ENCODE measurements at places on chromosomes 16 and 17.

GRCh38 chr17:31919802-31920525, 16.8 kb upstream of the SUZ12 start:
- no peak for DNase-seq

DNA sequence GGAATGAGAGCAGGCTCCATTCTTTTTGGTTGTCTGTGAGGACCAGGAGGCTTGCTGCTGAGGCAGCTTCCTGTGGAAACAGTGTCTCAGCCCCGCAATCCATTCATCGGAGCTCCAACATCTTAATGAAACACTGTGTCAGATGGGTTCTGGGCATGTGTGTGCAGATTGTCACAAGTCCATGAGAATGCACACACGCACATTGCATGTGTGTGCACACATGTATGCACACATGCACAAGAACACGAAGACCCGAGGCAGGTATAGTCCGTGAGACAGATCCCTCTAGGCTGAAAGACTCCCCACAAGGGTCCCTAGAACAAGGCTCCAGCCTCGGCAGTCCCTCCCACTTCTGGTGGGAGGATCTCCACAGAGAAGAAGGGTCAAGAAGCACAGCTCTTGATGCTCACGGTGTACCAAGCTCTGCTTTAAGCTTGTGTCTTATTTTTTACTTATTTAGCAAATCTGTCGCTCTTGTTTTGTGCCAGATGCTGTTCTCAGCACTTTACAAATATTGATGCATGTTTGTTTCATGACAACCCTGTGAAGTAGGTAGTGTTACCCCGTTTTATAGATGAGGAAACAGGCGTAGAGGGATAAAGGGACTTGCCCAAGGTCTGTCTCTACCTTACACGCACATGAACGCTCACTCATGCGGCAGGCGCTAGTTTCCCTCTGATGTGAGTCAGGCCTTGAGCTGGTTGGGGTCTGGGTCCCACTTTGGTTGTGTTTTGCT, 213.1 kb downstream of the SEC14L1 start:
- no peak for DNase-seq

DNA sequence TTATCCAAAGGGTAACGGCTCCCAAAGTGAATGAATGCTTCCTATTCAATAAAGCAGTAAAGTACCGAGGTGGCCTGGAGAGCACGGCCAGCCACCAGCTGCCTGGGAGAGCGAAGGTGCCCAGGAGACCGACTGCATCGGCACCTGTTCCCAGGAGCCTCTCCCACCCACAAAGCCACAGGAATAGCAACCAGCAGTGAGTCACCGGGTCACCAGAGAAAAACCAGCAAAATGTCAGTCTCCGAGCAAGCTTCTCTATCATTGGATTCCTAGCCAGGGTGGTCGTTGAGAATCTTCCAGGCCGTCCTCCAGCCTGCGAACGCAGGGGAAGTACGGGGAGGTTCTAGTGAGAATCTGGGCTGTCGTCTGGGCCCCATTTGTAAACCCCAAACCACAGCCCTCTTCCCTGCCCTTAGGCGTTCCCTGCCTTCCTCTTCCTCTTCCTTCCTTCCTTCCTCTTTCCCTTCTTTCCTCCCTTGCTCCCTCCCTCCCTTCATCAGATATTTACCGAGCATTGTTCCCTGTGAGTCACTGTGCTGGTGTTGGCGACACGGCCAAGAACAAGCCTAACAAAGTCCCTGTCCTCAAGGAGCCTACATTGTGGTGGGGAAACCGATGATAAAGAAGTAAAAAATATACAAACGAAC, 114.6 kb downstream of the SLC39A11 start:
- DNase-seq: no peak

- no peak for DNase-seq
Observed at GRCh38 chr16:20878682-20879147, 21.4 kb downstream of the DCUN1D3 start.

- no peak for DNase-seq
Observed at GRCh38 chr17:50170662-50171370, 5.0 kb downstream of the SGCA start.

GRCh38 chr17:48499735-48500434, 30.9 kb downstream of the HOXB1 start:
- no peak for DNase-seq

DNA sequence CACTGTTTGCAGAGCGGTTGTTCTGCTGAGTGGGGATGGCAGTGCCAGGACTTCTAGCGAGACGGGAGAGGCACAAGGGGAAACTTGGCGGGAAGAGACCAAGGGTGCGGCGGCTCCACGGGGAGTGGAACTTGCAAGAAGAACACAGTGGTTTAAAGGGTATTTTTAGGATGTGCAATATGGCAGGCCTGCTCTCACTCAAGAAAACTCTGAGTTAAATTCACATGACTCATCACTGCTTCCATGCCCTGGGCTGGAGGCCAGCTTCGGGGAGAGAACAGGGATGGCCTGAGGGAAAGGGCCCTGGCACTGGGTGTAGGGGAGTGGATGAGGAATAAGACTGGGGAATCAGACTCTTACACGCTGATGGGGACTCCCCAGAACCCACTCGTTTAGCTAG, 13.3 kb upstream of the CD300LD start:
- DNase-seq: no peak

- no peak for DNase-seq
Observed at GRCh38 chr16:70577256-70577698, 53.7 kb downstream of the SF3B3 start.

GRCh38 chr16:51907680-51908079, 639.3 kb downstream of the TOX3 start:
- DNase-seq: no peak

- DNase-seq: no peak
Observed at GRCh38 chr17:81436294-81436849, 41.1 kb downstream of the BAHCC1 start.

GRCh38 chr16:49056546-49056945, 225.1 kb downstream of the CBLN1 start:
- no peak for DNase-seq

- DNase-seq: no peak
Observed at GRCh38 chr17:13106171-13106570, 88.3 kb upstream of the ELAC2 start.

DNA sequence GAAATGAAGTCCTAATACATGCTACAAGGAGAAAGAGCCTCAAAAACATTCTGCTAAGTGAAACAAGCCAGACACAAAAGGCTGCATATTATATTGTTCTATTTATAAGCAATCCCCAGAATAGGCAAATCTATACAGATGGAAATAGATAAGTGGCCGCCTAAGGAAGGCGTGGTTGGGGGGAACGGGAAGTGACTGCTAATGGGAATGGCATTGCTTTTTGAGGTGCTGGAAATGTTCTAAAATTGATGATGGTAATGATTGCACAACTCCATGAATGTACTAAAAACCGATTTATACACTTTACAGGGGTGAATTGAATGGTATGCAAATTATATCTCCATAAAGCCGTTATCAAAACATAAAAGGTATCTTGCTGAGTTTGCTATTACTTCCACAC, 67.7 kb downstream of the GAS7 start:
- no peak for DNase-seq

GRCh38 chr16:53453928-53454327, 19.7 kb downstream of the RBL2 start:
- no peak for DNase-seq

DNA sequence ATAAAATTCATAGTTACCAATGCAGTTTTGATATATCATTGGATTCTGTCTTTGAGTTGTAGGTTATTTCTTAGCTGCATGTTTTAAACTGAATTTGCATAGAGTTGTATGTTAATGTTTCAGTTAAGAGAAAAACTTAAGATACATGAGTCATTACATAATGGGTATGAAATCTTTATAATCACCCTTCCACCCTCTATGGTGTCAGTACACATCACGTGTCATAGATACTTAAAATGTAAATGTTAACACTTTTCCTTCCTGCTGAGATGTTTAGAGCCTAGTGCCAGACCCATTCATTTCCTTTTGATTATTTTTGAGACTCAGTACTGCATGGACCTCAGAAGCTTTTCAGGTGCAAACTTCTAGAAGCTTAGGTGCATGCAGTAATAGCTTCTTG, 20.5 kb downstream of the ZNF207 start:
- no peak for DNase-seq

GRCh38 chr17:924711-925475, 54.7 kb downstream of the NXN start:
- no peak for DNase-seq
